ENCODE measurements at places on chromosomes 3 and 15.

GRCh38 chr15:62896969-62897486 is 145.5 kb upstream of the TPM1 start:
- DNase-seq = peak; percentile 91

DNA sequence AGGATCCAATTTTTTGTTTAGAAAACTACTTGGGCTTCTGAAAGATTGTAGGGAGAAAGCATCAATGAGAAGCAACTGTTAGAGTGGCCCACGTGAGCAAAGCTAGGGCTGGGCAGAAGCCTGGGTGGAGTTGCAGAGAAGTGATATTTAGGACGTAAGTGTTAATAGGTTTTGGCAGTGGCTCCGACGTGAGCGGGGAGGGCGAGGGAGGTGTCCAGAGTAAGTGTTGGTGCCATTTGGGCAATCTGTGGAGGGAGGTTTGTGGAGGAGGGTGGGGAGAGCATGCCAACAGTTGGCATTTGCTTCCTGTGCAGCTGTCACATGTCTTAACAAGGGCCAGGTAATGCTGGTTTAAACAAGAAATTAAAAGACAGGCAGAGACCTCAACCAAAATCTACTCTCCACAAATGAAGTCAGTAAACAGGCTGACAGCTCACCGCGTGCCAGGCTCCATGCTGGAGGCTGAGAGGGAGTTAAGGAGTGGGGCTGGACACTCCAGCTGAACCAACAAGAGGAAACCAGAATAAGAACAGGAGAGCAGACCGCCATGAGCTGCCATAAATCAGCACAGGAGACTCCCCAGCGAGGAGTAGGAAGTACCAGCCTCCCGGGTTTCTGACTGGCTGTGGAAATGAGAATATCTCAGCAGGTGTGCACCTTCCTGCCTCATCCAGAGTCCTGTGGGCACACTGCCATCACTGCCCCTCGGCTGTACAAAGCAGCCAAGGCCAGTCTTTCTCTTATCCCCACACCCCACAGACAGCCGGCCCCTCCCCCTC is 232.6 kb downstream of the ABHD5 start:
- no peak for DNase-seq

GRCh38 chr3:78868570-78868969 is 899.2 kb downstream of the ROBO1 start:
- DNase-seq = no peak

DNA sequence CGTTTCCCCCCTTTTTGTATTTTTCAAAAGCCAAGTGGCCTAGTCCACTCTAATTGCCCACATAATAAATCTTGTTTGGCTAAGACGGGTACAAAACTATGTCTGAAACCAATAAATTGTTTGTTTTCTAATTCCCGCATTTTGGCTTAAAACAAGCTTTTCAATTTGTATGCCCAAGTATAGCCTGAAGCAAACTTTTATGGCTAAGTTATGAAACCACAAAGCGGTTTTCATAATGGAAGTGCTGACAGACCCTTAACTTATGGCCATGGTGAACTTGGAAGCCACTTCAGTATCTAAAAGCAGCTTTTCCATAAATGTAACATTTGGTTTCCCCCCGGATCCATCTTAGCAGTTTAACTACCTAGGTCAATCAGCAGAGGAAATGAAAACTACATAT is 29.9 kb upstream of the POLR2M start:
- no peak for DNase-seq

DNA sequence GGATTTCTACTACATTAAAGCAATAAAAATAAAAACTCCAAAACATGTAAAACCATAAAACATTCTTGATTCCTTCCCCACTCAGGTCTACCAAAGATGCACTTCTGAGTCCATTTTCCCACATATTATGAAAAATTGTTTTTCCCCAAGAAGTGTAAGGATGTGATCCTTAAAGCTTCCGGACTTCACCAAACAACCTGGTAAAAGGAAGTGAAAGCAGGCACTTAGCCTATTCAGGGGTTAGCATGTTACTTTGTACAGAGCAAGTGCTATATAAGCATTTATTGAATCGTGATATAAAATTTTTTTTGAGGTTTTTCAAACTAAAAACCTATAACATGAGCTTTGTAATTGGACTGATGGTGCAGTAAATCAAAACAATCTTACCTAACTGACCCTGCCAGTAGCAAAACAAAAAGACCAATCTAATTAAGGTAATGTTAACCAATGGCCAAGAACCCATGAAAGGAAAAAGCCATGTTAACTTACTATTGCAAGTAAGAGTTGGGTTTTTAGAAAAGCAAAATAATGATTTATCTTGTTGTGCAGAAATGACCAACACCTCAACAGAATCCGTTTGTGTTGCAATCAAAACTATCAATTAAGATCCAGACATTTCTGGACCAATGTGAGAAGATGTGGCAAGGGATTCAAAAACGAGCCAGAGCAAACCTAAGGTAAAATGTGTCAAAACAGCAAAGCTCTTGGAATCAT is 1.8 kb downstream of the SETD2 start:
- DNase-seq = no peak

DNA sequence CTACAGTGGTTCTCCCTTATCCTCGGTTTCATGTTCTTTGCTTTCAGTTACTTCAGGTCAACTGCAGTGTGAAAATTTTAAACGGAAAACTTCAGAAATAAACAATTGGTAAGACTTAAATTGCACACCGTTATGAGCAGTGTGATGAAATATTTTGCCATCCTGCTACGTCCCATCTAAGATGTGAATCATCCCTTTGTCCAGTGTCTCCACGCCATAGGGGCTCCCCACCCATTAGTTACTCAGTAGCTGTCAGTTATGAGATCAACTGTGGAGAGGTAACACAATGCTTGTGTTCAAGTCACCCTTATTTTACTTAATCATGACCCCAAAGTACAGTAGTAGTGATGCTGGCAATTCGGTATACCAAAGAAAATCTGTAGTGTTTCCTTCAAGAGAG is 47.4 kb downstream of the TJP1 start:
- no peak for DNase-seq

DNA sequence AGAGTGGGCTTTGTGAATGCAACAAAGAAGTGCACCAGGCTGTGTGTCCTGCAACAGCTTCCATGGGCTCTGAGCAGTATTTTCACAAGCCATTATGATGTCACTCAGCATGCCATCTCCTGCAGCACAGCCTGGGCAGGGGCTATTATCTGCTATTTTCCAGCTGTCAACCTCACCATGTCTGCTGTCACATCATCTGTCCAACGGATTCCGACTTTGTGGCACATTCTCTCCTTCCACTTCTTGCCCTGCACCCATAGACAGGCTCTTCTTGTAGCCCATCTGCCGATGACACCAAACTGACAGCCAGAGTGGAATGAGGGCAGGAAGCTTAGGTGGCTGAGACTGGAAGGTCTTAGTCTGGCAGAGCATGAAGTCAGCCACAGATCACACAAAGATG is 691.9 kb downstream of the NTRK3 start:
- no peak for DNase-seq

All from sciatic nerve (tissue), 2 donors.